NCI-H1048 (cell line): ENCODE measurements at places on chromosomes 7 and 10.

DNA sequence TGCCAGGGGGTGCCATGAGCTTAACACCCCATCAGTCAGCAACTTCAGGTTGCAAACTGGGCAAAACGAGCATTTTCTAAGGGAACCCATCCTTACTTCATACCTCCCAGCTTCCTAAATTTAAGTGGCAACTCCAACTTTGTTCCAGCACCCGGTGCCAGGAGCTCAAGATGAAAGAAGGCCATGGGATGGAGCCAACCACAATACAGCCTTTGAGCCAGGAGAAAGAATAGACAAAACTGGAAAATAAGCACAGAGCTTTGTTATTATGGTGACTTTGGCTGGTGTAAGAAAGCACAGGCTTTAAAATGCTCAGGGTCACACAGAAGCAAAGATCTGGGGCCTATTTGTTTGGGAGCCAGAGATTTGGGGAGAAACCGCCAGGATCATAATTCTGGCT lies 388.7 kb upstream of the MGMT start:
- DNase-seq = no peak

DNA sequence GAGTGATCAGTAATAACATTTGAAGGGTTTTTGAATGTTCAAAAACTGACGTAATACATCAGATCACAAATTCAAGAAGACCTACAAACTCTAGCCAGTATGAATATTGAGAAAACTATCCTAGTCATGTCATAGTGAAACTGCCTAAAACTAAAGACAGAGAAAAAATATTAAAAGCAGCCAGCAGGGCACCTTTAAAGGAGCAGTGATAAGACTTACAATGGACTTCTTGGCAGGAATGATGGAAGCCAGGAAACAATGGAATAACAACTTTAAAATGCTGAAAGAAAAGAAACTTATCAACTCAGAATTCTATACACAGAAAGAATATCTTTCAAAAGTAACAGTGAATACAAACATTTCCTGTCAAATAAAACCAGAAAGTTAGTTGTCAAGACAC lies 78.3 kb upstream of the CTBP2 start:
- no peak for DNase-seq

DNA sequence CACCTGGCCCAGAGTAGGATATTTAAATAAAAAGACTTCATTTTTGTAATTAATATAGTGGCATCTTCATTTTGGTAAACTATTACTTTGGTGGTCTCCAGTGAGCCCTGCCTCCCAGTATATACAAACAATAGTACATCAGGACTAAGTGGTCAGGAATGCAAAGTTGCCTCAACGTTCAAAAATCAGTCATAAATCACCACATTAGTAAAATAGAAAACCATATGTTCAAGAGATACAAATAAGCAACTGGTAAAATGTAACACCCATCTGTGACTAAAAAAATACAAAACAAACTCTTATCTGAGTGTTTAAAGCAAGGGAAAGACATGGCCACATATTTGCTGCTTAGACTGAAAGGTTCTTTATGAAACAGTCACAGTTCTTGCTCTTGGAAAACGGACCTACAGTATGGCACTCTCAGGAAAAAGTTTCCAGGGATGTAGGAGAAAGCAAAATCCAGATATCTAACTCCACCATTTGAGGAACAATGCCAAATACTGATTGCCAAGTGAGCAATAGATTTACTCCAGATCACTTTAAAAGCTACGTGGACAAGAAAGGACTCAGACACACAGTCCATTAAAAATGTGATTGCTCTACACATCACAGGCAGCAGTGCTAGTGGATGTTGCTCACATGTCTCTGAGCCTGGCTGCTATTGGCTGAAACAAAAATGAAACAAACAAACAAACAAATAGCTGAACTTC lies 15.1 kb upstream of the RHOBTB1 start:
- no peak for DNase-seq

GRCh38 chr7:3177271-3177670 lies 123.8 kb upstream of the SDK1 start:
- no peak for DNase-seq

GRCh38 chr7:105030447-105030846 lies 16.4 kb downstream of the KMT2E start:
- no peak for DNase-seq

DNA sequence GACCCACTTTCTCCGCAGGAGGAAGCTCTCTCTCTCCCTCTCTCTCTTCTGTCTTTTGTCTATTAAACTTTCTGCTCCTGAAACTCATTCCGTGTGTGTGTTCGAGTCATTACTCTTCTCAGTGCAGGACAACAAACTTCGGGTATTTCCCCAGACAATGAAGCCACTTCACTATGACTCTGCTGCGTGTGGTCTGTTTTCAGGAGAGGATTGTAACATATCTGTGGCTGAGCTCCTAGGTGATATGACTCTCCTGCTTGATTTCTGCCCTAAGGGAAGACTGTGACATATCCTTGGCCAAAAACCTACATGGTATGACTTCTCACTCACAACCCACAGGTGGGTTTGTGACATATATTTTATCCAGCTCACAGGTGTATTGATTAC lies 39.9 kb upstream of the ZNF107 start:
- no peak for DNase-seq

DNA sequence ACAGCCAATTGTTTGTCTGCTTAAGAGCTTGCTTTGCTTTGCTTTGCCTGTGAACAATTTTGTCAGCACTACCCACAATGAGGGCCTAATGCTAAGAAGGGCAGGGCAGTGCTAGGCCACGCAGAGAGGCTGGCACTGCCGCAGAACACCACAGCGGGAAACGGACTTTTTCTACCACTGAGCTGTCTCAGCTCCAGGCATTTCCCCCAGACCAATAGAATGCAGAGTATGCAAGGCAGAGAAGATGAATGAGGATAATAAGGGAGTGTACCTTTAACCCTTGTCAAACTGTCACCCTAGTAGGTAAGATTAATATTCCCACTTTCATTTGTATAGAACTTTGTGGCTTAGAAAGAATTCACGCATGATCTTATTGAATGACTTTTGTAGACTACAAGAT lies 104.5 kb downstream of the SH3PXD2A start:
- no peak for DNase-seq

- DNase-seq = no peak
Measured at GRCh38 chr7:106037489-106038176, 74.5 kb downstream of the SYPL1 start.

- no peak for DNase-seq
Measured at GRCh38 chr10:52818019-52818418, 45.4 kb upstream of the MBL2 start.

DNA sequence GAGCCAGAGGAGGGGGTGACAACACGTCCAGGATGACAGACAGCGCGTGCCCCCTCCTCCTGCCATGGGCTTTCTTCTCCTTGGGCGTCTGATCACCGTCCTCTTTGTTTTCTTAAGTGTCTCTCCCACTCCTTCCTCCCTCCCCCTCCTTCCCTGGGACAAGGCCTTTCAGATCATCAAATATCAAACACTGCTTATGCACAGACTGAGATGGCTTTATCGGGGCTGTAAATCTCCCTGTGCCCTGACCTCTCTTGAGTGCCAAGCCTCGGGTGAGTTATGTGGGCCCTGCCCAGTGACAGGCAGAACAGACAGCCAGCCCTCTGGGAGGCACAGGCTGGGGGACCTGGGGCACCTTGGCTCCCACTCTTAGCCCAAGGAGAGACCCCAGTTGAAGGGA lies 116.4 kb downstream of the C10orf105 start:
- no peak for DNase-seq

- DNase-seq = no peak
Measured at GRCh38 chr7:140435252-140435895, 31.5 kb downstream of the RAB19 start.

DNA sequence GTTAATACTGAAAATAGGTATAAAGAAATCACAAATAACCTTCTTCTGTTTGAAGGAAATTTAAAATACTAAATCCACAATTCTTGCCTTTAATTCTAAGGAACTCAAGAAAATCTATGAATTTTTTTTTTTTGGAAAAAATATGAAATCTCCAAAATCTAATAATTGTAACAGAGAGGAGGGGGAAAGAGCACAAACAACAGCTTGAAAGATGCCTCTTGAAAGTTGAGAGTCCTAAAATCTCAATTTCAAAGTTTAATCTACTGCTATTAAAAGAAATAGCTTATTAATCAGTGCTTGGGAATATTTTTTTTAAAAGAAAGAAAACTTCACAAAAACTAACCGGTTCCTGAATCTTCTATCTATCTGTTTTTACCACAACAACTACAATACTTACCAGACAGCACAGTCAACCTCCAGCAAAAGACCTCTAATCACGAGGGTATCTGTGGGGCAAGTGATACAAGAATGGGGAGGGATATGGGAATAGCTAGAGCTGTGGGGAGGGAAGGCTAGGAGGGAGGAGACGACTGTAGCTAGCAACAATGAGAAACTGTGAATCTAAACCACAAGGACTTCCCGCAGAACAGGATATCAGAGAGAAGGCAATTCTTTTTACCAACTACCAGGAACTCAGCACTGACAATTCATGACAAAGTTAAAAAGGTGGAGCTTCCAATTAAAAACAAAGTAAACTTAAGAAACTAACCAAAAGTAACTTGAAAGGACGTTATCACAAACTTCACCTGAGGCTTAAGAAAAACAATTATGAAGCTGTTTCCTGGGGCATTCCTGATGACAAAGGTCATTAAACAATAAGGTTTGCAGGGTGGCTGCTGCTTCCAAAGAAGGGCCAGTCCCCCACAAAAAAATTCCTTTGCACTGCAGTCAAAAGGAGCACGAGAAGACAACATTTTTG lies at the start of gene USP54:
USP54 (minus strand) TSS at position 462 of the 919 bp plus-strand sequence. CDS start 15,684 bp downstream, outside the sequence.
- no peak for DNase-seq

GRCh38 chr7:988426-988911 lies 5.5 kb downstream of the CYP2W1 start:
- DNase-seq = no peak

DNA sequence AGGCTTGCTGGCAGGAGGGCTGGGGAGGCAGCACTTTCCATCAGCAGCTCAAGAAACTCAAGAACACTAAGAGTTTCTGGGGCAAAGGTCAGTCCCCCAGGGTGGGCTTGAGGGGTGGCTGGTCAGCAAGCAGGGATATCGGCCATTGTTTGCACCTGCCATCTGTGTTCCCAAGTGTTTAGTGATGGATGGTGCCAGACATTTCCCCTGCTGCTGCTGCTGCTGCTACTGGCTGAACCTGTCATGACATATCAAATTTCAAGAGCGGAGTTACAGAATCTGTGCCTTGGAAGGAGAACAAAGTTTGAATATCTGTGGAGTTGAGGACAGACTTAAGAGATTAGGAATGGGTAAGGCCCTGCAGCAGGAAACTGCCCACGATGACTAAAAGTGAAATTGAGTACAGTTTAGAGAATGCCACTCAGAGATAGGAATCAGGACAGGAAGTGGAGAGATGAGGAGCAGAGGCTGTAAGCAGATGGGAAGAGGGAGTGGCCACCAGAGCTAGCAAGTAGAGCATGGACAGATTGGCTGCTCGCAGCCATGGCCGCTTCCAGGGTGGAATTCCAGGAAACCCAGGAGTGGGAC lies 39.2 kb upstream of the PPP1R3C start:
- no peak for DNase-seq

GRCh38 chr10:77906951-77907421 lies 19.6 kb downstream of the DLG5 start:
- no peak for DNase-seq

- DNase-seq = no peak
Measured at GRCh38 chr7:89336121-89336520, 540.6 kb upstream of the TEX47 start.

DNA sequence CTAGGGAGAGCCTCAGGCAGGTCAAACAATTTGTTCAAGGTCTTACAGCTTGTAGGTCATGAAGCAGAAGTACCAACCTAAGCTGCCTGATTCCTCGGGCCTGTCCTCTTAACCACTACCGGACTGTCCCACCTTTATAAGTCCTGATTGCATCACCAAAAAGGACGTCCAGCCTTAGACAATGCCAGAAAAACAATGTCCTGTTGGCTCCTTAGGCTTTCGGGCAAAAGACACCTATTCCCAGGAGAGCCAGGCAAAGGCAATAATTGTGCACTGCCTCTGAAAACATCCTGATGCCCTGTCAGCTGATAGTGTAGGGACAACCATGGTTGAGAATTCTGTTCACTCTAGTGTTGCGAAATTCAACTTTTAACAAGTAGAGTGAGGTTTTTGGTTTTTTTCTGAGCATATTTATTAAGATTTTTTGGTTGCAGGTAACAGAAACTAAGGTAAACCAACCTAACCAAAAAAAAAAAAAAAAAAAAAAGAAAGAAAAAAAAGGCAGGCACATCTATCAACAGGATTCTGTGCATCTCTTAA lies 40.5 kb downstream of the CDHR3 start:
- no peak for DNase-seq

- no peak for DNase-seq
Measured at GRCh38 chr7:14275356-14275755, 285.9 kb upstream of the ETV1 start.

- DNase-seq = no peak
Measured at GRCh38 chr7:109246330-109247077, 676.8 kb downstream of the DNAJB9 start.

GRCh38 chr10:61835946-61836887 lies 65.3 kb upstream of the ARID5B start:
- peak; percentile 83 for DNase-seq
